ENCODE measurements at places on chromosomes 3 and 15.

GRCh38 chr3:38573111-38573510, 76.4 kb downstream of the SCN5A start:
- no peak for DNase-seq

DNA sequence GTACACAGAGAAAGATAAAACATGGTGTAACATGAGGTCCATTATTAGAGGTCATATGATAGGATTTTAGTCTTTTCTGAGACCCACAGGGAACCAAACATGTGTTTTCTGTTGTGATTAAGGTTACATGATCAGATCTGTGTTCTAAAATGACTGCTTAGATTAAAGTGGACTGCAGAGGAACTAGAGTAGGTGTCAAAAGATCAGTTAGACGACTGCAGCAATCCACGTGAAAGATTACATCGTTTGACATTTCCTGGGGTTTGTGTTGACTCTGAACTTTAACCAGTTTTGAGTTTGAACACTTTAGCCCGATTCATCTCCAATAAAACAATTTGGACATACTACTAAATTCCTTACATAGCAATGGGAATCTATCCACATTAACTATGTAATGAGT, 5.1 kb downstream of the MIX23 start:
- no peak for DNase-seq

DNA sequence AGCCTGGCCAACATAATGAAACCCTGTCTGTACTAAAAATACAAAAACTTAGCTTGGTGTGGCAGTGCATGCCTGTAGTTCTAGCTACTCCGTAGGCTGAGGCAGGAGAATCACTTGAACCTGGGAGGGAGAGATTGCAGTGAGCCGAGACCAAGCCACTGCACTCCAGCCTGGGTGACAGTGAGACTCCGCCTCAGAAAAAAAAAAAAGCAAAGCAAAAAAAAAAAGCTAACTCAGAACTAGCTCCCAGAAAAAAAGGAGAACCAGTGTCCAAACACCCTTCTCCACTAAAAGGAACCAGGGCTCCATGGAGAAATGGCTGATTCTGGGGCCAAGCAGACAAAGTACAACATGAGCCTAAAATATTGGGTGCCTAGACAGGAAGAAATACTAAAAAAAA, 16.7 kb upstream of the CRTC3 start:
- no peak for DNase-seq

- DNase-seq, result no peak
Measured at GRCh38 chr15:39517122-39517855, 63.6 kb upstream of the THBS1 start.

GRCh38 chr3:59978979-59979378, 929.2 kb upstream of the CFAP20DC start:
- no peak for DNase-seq

GRCh38 chr15:68203486-68203885, 1.6 kb downstream of the CALML4 start:
- no peak for DNase-seq

- DNase-seq, result no peak
Measured at GRCh38 chr3:25097023-25097422, 331.0 kb upstream of the RARB start.

DNA sequence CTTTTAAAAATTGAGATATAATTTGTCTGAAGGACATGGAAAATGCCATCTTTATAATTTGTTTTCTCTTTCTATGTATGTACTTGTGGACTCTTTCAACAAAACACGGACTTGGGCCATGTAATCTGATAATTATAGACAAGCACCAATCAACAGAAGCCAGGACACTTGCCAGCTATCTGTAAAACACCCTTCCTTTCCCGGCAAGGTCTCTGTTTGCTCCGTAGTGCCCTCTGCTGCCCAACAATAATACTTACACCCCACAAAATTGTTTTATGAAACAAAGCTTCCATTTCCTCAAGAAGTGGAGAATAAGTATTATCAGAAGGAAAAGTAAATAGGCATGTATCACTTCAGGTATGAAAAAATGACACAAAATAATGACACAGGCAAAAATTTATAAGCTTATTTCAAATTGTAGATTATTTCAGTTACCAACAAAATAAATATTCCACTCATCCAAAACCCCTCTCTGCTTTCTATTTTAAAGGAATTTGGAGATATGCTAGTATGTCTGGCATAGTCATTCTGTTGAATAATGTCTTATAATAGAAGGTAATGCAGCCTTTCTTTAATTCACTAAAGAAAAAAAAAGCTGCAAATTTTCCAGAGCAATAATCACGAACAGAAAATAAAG, 32.8 kb downstream of the MYH15 start:
- DNase-seq, result peak; percentile 14

GRCh38 chr3:127168271-127168670, 24.7 kb upstream of the PRR23E start:
- no peak for DNase-seq

DNA sequence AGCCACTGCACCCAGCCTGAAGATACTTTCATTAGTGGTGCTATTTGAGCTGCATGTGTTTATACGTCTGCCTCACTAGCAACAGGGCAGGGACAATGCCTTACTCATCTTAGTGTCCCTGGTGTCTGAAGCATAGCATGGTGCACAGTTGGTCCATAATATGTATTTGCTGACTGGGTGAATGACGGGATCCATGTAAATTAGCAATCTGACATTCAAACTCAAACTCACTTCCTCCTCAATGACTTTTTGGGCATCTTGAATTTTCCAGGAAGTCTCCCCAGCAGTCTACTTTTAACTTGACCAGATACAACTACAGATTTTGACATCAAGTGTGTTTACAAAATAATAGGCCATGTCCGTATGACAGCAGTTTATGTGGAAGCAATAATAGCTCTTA, 3.0 kb upstream of the LDHAL6B start:
- DNase-seq, result no peak

GRCh38 chr15:61524086-61524485, 295.0 kb upstream of the RORA start:
- DNase-seq, result no peak

- no peak for DNase-seq
Measured at GRCh38 chr3:190124067-190124466, 3.4 kb upstream of the P3H2 start.

DNA sequence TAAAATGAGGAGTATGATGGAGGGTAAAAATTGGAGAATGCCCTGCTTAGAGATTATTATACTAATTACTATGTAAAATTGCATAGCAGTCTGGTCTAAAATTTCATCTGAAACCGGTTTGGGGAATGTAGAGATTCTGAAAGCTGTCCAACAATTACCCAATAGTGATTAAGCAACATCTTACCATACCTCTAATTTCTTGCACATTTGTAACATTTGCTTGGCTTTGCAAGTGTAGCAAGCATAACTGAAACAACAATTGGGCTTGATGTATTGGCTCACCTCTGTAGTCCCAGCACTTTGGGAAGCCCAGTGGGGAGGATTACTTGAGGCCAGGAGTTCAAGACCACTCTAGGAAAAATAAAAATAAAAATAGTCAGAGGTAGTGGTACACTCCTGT, 17.4 kb downstream of the AADACL2 start:
- no peak for DNase-seq

- no peak for DNase-seq
Measured at GRCh38 chr3:40745381-40746106, 220.8 kb downstream of the ZNF621 start.

DNA sequence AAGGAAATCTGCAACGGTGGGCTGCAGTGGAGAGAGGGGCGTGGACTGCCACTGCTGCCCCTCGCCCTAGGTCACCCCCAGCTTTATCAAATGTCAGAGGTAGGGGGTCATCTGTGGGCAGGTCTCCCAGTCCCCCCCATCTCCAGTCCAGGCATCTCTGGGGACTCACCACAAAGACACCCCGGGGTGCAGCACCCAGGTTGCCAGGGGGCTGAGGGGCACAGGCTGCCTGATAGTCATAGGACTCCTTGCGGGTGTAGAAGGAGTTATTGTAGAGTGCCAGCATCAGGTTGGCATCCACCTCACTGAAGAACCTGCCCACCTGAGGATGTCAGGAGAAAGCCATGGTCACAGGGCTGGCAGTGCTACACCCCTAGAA, 6.5 kb upstream of the TMEM115 start:
- DNase-seq, result no peak

DNA sequence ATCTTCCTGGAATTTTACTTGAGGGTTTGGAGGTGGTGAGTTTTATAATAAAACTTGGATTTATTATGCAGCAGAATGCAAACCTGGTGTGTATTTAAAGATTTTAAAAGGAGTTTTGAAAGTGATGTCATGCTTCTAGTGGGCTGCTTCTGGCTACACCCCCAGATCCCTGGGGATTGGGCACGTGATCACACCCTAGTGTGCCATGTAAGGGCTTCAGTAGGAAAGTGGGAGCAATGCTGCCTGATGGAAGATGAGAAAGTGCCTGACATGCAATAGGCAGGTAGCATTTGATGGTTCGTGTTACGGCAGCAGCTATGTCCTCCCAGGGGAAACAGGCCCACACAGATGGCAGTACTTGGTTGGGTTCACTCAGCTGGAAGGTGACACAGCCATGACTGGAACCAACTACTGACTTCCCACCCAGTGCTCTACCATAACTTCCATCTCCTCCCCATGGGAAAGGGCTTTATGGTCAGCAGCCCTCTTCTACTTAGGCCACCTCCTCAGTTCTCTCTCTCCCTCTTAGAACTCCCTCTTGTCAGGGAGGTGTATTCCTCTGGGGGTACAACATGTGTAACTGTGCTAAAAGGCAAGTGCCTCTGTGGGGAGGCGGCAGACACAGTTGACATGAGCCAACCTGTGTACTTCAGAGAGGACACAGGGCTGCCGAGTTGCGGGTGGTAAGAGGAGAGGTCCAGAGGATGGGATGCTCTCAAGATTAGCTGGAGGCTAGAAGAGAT, 5.6 kb downstream of the ITPKA start:
- no peak for DNase-seq

GRCh38 chr3:48064292-48064829, 48.1 kb upstream of the MAP4 start:
- no peak for DNase-seq

- no peak for DNase-seq
Measured at GRCh38 chr15:37933666-37934065, 774 bp upstream of the TMCO5A start.

- DNase-seq, result no peak
Measured at GRCh38 chr3:126917232-126917804, 65.6 kb upstream of the PLXNA1 start.

- no peak for DNase-seq
Measured at GRCh38 chr3:5122741-5123706, 932 bp downstream of the ARL8B start.

GRCh38 chr15:67097930-67098740, 32.7 kb downstream of the SMAD3 start:
- no peak for DNase-seq

Data from NK-92 treated with Interleukin-12 subunit alpha and Interleukin-12 subunit beta, amount 100 ng/mL, for 24 hours (cell line).